ENCODE measurements at places on chromosomes 13 and 19.

GRCh38 chr13:112530861-112531260, 57.1 kb downstream of the TUBGCP3 start:
- no peak for DNase-seq

GRCh38 chr13:110628952-110629701, 13.8 kb downstream of the NAXD start:
- no peak for DNase-seq

DNA sequence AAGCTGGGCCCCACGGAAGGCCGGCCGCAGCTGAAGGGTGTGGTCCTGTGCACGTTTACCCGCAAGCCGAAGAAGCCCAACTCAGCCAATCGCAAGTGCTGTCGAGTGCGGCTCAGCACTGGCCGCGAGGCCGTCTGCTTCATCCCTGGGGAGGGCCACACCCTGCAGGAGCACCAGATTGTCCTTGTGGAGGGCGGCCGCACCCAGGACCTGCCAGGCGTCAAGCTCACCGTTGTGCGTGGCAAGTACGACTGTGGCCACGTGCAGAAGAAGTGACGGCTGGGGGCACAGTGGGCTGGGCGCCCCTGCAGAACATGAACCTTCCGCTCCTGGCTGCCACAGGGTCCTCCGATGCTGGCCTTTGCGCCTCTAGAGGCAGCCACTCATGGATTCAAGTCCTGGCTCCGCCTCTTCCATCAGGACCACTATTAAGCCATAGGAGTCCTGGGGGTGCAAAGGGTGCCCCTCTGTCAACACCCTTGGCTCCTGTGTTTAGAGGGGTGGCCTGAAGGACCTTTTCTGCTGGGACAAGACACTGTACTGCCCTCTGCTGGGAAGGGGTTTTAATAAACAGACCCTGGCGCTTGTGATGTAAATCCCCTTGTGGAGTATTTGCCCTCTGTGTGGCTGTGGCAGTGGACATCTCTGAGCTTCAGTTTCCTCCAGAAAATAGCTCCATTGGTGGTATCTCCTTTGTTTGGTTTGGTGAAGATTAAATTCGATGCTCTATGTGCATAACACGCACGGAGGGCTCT, 1.9 kb downstream of the MRPS12 start:
- no peak for DNase-seq

DNA sequence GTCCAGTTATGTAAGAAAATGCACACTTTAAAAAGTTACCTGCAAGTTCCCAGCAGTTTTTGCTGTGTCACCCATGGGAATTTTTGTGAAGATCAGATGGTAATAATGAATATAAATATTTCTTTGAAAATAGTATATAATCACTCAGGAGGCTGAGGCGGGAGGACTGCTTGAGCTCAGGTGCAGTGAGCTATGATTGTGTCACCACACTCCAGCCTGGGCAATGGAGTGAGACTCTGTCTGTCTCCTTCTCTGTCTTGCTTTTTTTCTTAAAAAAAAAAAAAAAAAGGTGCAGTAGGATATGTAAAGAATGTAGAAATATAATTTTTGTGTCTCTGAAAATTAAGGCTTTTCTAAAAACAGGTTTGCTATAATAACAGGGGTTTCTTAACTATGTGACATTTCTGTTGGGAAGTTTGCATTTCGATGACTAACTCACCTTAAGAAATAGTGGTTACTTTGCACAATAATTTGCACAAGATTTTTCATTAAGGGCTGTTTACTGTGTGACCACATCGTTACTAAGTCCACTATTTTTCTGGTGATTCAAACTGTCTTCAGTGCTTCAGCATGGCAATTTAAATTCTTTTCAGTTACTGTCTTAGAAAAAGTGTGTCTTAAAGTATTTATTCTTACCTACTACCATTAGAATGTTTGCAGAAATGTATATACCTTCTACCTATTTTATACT, 37.3 kb downstream of the DNAJC3 start:
- DNase-seq, result no peak

DNA sequence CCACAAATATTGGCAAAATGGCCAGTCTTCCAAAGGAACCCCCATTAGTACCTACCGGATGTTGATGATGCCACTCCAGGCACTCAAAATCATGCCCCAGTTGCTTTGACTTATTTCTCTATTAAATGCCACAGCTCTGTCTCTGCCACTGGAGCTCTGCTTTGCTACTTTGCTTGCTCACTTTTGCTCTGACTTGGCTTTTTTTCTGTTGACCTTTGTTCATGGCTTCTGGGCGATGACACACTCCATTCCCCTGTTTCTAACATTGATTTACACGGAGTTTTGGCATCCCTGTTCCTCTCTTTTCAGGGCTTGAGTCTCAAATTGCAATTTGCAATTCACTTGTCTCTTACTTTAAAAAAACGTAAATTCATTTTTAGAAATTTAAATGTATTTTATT, 217.1 kb upstream of the SPRY2 start:
- DNase-seq, result no peak

DNA sequence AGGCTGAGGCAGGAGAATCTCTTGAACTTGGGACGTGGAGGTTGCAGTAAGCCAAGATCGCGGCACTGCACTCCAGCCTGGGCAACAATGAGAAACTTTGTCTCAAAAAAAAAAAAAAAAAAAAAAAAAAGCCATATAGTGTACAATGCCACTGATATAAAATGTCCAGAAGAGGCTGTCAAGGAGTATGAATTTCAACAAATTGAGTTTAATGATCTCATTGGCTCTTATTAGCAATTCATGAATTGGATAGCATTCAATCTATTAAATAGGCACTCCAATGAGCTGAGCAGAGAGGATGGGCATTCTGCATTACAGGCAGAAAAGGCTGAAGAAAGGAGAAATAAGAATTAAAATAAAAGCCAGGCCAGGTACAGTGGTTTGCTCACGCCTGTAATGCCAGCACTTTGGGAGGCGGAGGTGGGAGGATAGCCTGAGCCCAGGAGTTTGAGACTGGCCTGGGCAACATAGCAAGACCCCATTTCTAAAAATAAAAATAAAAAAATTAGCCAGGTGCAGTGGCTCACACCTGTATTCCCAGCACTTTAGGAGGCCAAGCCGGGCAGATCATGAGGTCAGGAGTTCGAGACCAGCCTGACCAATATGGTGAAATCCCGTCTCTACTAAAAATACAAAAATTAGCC, 757 bp upstream of the LMNB2 start:
- DNase-seq, result no peak

DNA sequence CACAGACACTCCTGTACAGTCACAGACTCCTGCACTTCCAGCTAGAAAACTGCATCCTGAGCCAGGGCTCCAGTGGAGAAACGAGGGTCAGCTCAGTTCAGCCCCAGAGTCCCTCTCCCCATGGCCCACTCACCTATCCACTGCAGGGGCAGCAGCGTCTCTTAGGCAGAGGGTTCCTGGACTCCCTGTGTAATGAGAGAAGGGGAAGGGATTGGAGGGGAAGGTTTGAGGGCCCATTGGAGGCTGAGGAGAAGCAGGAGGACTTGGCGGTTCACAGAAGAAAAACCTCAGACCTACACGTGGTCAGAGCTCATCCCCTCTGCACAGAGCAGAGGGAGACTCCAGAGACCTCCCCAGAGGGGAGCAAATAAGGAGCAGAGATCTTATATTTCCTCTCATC, 9.2 kb upstream of the CEACAM18 start:
- DNase-seq, result no peak

DNA sequence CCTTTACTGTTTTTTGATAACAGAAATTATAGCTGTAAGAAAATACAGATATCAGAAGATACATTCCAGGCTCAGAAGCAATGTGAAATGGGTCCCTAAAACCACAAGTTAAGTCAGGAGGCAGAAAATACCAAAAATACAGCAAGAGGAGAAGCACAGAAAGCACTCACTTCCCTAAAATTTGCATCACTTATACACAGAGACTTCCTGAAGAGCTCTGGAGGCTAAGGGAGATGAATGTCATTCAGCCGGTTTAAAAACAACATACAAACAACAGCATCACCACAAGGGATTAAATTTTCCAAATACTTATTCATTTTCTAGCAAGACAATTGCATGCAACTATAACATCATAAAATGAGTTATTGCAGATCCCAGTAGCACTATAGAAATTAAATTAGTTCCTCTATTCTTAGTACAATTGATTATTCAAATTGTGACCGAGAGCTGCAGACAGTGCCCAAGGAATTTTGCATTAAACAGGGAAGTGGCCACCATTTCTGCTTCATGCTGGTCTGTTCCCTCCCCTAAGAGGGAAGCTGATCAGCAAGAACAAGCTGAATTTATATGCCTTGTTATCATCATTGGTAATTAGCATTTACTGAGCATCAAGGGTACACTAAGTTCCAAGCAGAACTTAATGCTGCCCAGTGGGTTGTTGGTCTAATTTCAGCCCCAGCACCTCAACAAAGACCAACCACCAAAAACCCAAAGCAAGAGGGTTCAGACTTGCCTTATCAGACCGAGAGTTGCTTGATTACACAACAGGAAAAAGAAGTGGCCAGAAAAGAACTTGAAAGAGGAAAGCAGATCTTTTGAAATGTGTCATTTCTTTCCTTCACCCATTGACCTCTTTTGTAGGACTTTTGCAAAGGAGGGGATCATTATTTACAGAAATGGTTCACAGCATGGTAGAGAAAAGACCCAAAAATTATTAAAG, 140.7 kb downstream of the KCTD12 start:
- DNase-seq, result no peak

DNA sequence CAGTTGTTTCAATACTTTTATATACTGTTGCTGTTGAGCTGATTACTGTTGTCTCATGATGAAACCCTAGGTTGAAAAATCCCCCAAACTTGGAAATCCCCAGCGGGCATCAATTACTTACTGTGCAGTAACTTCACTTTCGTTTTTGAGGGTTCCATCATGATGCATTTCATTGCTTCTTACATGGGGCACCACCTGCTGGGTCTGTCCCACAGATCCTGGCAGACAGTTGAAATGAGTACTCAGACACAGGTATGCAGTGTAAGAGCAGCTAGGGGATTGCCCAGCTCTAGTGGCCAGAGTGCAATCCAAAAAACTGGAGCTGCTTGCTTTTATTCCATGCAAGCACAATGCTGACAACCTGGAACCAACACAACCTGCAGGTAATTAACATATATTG, 132.5 kb upstream of the ZNF91 start:
- no peak for DNase-seq

DNA sequence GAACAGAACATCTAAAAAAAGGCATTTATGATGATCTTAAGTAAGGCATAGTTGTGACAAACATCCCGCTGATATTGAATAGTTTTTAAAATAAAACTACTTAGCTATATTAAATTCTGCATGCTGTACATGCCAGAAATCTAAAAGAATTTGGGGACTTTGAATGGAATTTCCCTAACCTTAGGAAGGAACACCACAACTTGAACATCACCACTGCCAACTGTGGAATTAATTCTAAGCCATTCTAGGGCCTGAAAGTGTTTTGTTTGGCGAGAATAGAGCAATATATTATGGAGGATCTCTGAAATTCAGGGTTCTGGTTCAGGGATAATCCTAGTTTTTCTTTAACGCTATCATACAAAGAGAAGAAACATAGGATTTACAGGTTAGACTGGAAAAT, 17.8 kb upstream of the LATS2 start:
- no peak for DNase-seq

- no peak for DNase-seq
Measured at GRCh38 chr13:99371956-99372355, 64.8 kb upstream of the GPR183 start.

Measured in esophagus squamous epithelium (tissue), 5 donors.